ENCODE measurements at places on chromosomes 7 and 10.

DNA sequence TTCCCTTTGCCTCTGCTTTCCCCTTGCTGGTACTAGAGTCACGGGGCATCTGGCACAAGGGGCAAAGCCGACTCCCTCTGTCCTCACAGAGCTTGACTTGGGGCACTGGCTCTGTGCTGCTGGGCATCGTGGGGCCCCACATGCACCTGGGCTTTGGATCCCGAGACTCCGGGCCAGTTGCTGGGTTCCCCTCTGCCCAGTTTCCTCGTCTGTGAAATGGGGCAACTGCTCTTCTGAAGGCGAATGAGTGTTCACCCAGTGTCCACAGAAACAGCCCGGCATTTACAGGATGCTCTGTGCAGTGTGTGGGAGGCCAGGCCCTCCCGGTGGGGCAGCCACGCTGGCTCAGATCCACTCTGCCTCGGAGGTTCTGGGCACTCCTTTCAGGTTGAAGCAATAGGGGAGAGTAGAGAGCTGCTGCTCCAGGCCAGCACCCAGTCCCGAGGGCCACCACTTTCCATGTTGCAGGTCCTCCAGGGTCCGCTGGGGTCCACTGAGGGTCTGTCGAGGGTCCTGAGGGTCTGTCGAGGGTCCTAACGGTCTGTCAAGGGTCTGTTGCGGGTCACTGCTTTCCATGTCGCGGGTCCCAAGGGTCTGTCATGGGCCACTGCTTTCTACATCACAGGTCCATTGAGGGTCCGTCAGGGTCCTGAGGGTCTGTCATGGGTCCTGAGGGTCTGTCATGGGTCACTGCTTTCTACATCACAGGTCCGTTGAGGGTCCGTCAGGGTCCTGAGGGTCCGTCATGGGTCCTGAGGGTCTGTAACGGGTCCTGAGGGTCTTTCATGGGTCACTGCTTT lies 103.6 kb downstream of the VIPR2 start:
- no peak for DNase-seq

DNA sequence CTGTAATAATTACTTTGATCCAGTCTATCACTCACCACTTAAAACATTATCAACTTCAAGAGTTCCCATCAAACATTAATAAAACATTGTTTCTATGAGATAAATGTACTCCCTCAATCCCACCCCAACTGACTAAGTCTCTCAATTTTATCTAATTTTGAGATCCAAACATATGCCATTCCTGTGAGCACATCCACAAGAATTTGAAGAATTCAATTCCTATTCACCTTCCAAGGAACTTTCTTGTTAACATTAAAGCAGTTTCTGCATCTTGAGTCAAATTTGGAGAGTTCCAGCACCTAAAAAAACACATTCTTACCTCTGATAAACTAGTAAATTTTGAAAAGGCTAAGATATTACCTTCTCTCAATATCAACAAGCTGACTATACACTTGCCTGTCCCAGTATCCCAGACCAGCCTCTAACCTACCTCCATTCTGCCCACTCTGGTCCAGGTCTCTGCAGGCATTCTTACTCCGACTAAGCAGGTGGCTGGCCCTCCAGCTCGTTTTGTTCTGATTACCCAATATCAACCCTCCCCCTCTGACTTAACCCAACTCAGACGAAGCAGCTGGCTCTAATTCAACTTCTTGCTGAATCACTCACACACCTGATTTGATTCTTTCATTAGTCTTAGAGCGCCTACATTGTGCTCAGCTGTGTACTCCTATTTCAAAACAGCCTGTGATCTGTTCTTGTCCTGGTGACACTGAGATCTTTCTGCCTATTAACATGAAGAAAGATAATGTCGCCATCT lies 275.2 kb downstream of the IPMK start:
- no peak for DNase-seq

DNA sequence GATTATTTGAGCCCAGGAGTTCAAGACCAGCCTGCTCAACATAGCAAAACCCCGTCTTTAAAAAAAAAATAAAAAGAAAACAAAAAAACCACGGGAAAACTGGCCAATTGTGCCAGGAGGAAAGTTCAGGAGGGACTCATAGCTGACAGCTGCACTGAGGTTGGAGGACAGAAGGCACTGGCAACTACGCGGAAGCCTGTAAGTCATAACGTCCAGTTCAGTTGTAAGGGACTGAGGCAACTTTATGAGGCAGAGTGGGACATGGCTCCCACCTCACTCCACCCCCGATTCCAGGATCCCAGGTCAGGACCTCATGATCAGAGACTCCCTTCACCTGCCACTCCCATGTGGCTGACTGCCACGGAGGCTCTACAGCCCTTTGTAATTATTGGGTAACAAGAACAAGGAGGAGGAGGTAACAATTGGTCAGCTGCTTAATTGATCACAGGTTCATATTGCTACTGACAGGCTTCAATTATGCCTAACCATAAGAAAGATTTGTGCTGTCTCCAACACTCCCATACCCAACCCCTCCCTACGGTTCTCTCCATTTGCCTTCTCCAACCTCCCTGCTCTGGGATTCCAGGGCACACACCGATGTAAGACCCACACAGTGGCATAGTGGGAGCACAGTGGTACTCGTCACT lies 1.9 kb upstream of the CCL24 start:
- no peak for DNase-seq

DNA sequence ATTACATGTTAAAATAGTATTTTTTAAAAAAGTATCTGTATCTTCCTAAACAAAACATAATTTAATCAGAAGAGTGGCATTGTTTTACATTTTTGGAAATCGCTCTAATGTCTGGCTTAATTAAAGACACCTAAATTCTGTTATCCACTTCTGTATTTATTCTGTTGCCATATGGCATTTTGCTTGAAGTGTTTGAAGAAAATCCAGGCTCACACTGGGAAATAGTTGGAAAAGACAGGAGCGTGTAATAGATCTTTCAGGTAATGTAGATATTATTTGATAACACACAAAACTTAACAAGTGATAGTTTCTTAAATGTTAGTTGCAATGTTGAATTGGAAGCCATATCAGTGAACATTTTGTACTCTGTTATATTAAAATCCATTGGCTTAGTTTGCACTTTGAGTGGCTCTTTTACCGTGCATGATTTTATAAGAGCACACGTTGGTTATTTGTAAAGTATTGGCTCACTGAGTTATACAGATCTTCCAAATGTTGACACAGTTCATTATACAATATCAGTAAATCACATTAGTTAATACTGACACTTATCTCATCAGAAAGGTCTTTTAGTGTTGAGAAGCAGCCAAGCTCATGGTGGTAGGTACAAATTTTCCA lies 128.4 kb upstream of the NPVF start:
- DNase-seq, result no peak

DNA sequence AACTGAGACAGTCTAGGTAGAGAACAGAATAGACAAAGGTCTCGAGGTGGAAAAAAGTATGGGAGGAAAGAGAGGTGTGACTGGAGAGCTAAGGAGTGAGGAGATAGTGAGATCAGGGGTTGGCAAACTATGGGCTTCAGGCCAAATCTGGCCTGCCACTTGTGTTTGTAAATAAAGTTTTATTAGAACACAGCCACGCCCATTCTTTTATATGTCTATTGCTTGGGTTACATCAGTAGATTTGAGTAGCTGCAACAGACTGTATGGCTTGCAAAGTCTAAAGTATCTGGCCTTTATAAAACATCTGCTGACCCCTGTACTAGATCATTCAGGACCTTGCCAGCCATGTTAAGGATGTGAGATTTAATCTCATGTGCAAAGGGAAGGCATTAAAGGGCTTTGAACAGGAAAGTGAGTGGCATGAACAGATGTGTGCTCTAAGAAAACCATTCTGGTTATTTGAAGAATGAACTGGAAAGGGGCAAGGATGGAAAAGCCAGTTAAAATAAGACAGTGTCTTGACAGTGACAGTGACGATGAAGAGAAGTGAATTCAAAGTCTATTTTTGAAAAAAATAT lies 240.3 kb downstream of the RNLS start:
- no peak for DNase-seq

GRCh38 chr7:141460781-141461715 lies 90.2 kb upstream of the AGK start:
- no peak for DNase-seq

DNA sequence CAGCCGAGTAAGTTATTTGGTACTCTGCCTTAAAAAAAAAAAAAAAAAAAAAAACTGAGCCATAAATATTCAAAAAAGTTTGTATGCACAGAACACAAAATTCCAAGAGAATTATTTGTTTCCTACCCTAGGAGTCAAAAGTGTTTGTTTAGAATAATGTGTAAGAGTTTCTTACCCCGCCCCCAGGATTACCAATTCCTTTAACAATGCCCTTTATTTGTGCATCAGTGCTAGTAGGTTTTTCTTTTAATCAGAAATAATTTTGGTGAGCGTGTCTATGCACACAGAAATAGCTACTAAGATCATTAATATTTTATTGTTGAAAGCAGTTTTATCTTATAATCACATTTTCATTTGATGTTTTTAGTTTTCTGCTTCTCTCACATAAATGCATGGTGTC lies 374.6 kb downstream of the DPP6 start:
- no peak for DNase-seq

DNA sequence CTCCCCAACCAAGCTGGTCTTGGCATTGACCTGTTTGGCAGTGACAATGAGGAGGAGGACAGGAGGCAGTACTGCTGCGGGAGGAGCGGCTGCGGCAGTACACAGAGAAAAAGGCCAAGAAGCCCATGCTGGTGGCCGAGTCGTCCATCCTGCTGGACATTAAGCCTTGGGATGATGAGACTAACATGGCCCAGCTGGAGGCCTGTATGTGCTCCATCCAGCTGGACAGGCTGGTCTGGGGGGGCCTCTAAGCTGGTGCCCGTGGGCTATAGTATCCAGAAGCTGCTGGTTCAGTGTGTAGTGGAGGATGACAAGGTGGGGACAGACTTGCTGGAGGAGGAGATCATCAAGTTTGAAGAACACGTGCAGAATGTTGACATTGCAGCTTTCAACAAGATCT lies 39.1 kb upstream of the ZNF273 start:
- DNase-seq, result no peak

DNA sequence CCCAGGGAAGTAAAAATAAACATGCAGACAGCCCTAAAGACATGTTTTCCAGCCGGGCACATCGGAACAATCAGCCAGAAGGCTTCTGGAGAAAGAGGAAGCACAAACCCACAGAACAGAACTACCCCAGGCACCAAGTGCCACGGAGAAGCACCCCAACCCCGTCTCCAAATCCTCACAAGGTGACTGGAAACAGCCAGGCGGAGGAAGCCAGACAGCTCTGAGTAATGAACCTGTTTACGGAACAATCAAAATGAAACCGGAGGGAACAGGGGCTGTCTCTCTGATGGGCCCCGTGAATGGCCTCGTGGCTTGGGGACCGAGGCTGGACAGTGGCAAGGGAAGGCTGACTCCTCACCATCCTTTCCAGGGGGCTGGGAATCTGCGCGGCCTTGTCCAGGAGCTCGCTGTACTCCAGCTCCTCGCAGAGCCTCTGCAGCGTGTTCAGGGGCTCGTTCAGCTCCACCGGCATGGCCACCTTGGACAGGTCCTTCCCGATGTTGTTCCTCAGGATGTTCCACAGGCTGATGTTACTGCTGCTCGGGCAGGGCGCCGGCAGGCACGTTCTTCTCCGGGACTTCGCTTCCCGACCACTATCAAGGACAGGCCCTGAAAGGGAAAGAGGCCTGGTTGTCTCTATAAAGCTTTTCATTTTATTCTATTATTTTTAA lies 77.0 kb upstream of the GSDME start:
- no peak for DNase-seq

GRCh38 chr10:15853800-15854199 lies 6.5 kb downstream of the MINDY3 start:
- DNase-seq, result no peak

- no peak for DNase-seq
Observed at GRCh38 chr10:191703-192518, 56.7 kb downstream of the ZMYND11 start.

DNA sequence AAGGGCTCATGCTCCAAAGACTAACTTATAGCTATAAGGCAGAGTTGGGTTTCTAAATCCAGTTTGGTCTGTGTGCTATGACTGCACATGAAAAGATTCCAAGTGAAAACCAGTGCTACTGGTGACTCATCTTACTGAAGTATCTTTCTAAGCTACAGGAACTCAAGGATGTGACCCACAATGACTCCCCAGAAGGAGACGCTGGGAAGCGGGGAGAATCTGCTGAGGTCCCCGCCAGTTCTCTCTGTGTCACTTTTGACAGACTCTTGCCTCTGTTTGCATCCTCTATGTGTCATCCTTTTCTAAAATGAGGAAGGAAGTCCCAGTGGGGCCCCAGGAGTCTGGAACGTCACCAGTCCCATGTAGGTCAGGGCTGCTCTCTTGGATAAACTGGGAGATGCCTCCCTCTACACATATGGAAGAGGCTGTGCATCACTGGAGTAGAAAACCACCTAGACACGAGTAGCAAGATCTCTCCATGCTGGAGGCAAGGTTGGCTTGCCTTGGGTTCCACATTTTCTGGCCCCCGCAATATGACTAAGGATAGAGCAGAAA lies 28.8 kb upstream of the GPR26 start:
- DNase-seq, result no peak

GRCh38 chr10:117004227-117005025 lies 561 bp downstream of the SHTN1 start:
- DNase-seq, result no peak

- DNase-seq, result no peak
Observed at GRCh38 chr7:120856621-120857352, 1.2 kb downstream of the TSPAN12 start.

- no peak for DNase-seq
Observed at GRCh38 chr7:150379441-150380379, 580 bp downstream of the ZNF775 start.

GRCh38 chr10:129944456-129944855 lies 19.6 kb downstream of the EBF3 start:
- DNase-seq, result no peak

GRCh38 chr7:151423936-151424335 lies 14.1 kb upstream of the WDR86 start:
- no peak for DNase-seq

DNA sequence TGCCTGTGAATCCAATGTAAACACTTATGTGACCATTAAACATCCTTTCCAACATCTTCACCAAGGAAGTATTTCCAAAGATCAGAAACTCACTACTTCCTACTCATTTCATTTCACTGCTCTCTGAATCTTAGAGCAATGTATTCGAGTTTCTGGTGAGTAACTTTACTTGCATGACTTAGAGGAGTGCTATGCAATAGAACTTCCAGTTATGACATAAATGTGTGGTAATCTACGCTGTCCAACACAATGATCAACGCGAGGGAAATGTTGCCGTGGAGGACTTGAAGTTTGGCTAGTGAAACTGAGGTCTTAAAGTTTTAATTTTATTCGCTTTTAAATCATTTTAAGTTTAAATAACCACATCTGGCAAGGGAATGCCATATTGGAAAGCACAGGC lies 1326.3 kb downstream of the XPNPEP1 start:
- DNase-seq, result no peak

- DNase-seq, result no peak
Observed at GRCh38 chr7:41538810-41539724, 163.8 kb downstream of the INHBA start.

All from stimulated activated CD8-positive, alpha-beta memory T cell treated with anti-CD3 and anti-CD28 coated beads, Interleukin-4, amount 100 ng/mL, for 1 hour (primary cell).